ENCODE measurements at places on chromosomes 2 and 18. TPM values are rescaled to one million over a fixed set of nuclear protein-coding genes. Genes with fewer than 3 reads are reported as not detected.

DNA sequence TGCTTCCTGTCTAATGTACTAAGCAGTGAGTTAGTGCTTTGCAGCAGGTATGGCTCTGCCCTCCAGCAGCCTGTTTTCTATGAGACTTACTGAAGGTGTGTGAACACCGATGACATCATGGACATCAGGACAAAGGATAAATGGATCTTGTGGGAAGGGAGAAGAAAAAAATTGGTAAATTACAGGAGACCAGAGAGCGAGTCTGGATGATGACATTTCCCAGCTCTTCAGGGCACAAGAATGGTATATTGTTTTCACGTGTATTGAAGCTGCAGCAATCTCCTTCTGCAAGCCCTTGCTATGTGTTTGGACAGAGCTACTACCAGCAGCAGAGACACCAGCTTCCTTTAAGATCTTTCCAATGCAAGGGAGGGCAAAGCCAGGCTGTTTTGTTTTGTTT lies 47.2 kb downstream of the DCC start:
- H3K4me3 ChIP-seq: no peak overlapping the region
- no peak overlapping the region for H3K27ac ChIP-seq
- DNase-seq: no peak
- no peaks in the 10 kb centered on the region for H3K36me3 ChIP-seq
- no peaks in the 10 kb centered on the region for H3K27me3 ChIP-seq

- no peaks in the 10 kb centered on the region for H3K36me3 ChIP-seq
- H3K27me3 ChIP-seq: no peaks in the 10 kb centered on the region
- no peak overlapping the region for H3K27ac ChIP-seq
- no peak for DNase-seq
- H3K4me3 ChIP-seq: no peak overlapping the region
Measured at GRCh38 chr2:241980193-241980592, 110.7 kb downstream of the RTP5 start.

- H3K4me3 ChIP-seq: no peak overlapping the region
- H3K36me3 ChIP-seq: no peaks in the 10 kb centered on the region
- DNase-seq: no peak
- no peaks in the 10 kb centered on the region for H3K27me3 ChIP-seq
- no peaks in the 10 kb centered on the region for H3K4me1 ChIP-seq
Measured at GRCh38 chr2:186713691-186714090, 19.8 kb downstream of the FAM171B start.

HOXD12 gene
- total RNA-seq: not detected

SRD5A2 gene
- total RNA-seq: not detected

DNA sequence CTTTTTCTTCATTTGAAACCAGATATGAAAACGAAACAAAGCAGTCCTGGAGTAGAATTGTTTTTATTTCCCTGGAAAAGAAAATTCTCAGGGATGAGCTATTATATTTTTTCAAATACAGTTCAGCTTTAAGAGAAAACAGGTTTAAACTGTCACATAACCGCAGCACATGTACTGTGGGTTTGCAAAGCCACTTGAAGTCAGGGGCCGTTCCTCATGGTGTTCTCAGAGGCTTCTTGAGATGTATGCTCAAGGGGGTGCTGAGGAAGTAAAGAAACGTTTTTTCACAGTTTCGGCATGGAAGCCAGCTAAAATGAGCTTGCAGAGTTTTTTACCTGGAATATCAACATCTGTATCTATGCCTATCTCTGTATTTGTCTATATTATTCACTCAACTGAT lies 225.3 kb downstream of the MC4R start:
- DNase-seq: no peak
- H3K27ac ChIP-seq: no peak overlapping the region
- no peaks in the 10 kb centered on the region for H3K27me3 ChIP-seq
- no peak overlapping the region for H3K4me3 ChIP-seq

DNA sequence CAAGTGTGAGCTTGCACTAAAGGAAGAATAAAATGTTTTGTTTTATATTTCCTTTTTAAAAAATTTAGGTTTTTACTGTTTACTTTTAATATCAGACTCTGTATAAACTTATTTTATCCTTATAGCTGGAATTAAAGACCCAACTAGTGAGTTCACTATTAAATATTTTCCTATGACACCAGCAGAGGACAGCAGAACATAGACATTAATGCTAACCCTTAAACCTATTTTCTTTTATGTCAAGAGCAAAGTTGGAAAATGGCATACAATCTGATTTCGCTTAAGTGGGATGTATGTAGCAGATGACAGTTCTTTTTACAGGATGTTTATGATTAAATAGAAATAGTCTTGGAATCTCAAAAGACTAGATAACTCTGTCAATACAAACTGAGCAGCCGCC lies 188.2 kb upstream of the XIRP2 start:
- no peaks in the 10 kb centered on the region for H3K36me3 ChIP-seq
- no peaks in the 10 kb centered on the region for H3K4me1 ChIP-seq
- no peaks in the 10 kb centered on the region for H3K27me3 ChIP-seq
- no peak for DNase-seq

DNA sequence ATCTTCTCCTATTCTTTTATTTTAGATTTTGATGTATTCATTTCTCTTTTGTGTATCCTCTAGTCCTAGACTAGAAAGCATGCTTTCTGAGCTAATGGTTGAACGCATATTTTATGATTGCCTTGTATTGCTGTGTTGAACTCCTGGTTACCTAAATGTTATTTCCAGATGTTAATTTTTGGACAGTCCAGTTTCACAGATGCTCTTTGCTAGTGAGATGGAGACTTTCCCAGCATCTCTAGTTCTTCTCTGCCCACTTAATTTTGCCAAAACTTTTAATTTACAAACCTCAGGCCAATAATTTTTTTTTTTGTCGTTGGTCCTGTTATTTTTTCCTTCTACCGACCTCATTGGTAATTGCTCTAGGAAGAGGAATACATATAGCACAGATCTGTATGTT lies 153.2 kb downstream of the HAUS1 start:
- H3K27ac ChIP-seq: no peak overlapping the region
- DNase-seq: no peak
- no peaks in the 10 kb centered on the region for H3K36me3 ChIP-seq
- no peaks in the 10 kb centered on the region for H3K27me3 ChIP-seq
- no peak overlapping the region for H3K4me3 ChIP-seq

DNA sequence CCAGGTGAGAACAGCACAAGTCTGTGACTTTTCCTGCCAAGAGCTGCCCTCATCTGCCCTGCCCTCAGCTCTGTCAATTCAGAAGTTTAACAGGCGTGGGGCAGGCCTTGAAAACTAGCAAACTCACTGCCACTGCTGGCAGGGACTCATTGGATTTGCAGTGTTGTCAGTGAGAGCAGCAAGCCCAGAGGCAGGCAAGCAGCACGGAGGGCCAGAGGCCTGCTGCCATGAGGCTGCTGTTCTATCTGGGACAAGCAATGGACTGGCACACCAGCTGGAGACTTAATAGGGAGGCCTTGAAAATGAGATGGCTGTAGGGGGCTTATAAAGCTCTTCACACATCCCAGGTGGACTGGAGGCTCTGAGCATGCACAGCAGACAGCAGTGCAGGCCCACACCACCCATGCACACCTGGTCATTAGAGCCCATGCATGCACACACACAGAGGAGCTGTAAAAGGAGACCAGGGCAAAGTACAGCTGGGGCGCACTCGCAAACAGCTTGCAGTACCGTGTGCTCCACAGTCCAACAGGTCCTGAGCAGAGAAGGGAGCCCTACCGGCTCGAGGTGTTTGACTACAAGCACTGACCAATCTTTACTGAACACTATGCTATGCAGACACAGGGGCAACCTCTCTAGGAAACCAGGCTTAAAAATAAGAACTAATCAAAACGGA lies 28.7 kb downstream of the MGAT4A start:
- H3K27me3 ChIP-seq: no peaks in the 10 kb centered on the region
- no peak overlapping the region for H3K4me3 ChIP-seq
- DNase-seq: peak; percentile 73
- peaks cover 44% of the 10 kb centered on the region for H3K4me1 ChIP-seq
- H3K36me3 ChIP-seq: no peaks in the 10 kb centered on the region

FEV gene
- total RNA-seq: 2.1 TPM

DNA sequence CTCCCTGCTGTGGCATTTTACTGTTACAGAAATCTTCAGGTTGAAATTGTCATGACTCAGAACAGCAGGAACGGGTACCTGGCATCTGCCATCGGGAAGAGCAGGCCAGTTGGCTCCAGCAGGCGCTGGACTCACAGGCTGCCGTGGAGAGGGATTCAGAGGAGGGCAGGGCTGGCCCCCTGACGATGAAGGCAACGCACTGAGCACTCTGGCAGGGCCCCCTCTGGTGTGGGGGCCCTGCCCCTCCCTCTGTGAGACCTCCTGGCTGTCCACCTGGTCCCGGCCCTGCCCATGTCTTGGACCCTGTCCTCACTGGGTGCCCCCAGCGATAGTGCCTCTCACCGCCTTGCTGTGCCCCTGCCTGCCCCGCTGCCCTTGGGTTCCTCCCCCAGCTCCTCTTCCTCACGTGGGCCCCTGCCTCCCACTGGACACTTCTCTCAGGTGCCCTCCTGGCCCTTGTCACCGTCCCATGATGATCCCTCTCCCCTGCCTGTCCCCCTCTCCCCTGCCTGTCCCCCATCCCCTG lies 23.3 kb upstream of the ALLC start:
- no peak overlapping the region for H3K4me3 ChIP-seq
- H3K36me3 ChIP-seq: no peaks in the 10 kb centered on the region
- H3K4me1 ChIP-seq: no peaks in the 10 kb centered on the region
- H3K27ac ChIP-seq: no peak overlapping the region
- no peak for DNase-seq

IGFBP2 gene
- total RNA-seq: 76.3 TPM

KCNIP3 gene
- total RNA-seq: 3.5 TPM

DNA sequence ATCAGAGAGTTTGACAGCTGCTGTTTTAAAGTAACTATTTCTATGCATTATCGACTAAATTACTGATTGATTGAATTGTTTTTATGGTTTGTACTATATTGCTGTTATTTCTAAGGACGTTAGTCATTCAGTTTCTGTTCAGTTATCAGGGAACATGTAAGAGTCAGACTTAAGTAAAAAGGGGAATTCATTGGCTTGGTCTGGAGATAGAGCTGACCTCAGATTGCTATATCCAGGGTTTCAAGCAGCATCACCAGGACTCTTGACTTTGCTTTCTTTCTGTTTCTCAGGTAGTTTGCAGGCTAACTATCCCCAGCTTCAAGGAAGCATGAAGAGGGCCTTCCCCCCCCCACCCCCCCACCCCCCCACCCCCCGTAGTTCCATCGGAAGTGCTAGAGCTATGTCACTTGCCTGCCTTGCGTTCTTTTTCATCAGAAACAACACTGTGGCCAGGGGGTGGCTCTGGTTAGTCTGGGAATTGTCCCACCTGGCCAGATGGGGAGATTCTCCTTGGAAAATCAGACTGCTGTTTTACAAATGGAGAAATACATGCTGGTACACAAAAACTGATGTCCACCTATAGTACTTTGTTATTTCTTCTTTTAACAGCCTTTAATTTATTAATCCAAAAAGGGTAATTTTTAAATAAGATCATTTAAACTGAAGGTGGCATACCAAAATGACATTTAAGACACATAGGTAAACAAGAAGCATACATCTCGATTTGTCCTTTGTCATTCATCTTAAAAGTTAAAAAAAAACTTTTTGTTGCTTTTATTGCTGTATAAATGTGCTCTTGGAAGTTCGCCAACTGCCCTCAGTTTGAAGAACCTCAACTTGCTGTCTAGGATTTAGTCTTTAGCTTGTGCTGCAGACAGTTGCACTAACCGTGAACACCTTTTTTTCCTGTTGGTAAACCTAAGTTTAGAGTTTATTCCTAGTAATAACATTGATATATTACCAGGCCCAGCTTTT lies 9.4 kb downstream of the SMAD4 start:
- H3K27ac ChIP-seq: peak overlapping the region; percentile 30
- H3K4me1 ChIP-seq: peaks cover 45% of the 10 kb centered on the region
- DNase-seq: no peak
- no peaks in the 10 kb centered on the region for H3K36me3 ChIP-seq

ADRA2B gene
- total RNA-seq: 0.04 TPM

GREB1L gene
- total RNA-seq: 0.03 TPM

DNA sequence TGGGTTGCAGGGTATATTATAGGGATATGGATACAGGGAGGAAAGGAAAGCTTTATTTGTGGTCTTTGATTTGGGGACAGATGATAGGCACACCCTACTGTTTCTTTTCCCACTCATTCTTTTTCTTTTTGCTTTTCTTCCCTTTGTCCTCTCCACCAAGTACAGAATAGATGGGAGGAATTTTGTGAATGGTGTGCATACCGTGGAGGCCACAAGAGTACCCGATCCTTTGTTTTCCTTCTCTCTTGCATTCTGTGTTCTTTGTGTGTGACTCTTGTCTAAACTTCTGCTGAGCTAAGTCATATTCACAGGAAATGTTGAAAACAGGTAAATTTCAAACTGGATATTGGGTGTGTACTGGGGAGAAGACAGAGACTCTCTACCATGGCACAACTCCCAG lies 321.4 kb upstream of the SLC8A1 start:
- no peak overlapping the region for H3K4me3 ChIP-seq
- no peak for DNase-seq
- no peaks in the 10 kb centered on the region for H3K4me1 ChIP-seq

MAL gene
- 0.81 TPM for total RNA-seq

DNA sequence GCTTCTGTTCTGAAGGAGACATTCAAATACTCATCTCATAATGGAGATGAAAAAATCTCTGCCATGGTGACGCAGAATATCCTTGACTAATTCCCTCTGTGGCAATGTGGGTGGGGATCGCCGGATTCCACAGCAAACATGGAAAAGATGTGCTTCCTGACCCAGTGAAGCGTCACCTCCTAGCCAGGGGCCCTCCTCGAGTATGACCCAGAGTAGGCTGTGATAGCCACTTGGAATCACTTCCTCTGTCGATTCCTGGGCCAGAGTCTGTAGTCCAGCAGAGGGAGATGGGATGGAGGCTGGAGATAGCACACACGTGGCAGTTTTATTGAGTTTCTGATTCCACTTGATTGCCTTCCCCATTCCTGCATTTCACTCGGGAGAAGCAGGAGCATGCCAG lies 36.8 kb downstream of the DRC1 start:
- no peaks in the 10 kb centered on the region for H3K4me1 ChIP-seq
- no peak overlapping the region for H3K4me3 ChIP-seq
- no peaks in the 10 kb centered on the region for H3K36me3 ChIP-seq
- no peaks in the 10 kb centered on the region for H3K27me3 ChIP-seq
- no peak overlapping the region for H3K27ac ChIP-seq

DNA sequence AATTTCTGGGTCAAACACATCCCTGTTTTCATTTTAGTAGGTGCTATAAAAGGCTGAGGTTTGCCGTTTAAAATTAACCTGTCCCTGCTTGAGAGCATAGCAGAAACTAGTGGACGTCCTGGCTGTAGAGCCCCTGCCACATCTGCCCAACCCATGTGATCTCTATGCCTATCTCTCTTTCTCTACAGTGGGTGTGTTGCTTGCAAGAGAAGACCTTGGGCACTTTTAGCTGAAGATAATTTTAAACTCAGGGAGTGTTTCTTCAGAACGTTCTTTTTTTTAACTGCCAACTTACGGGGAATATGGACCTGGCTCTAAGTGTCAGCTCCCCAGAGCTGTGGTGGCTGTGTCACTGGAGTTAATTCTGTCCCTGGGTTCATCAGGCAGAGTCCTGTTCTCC lies 100.6 kb downstream of the NRP2 start:
- no peak overlapping the region for H3K27ac ChIP-seq
- H3K36me3 ChIP-seq: no peaks in the 10 kb centered on the region
- H3K4me1 ChIP-seq: no peaks in the 10 kb centered on the region
- H3K4me3 ChIP-seq: no peak overlapping the region
- H3K27me3 ChIP-seq: no peaks in the 10 kb centered on the region

Measured in pancreas (tissue), 10 donors.